ENCODE measurements at places on chromosomes 12 and 14.
A peak's percentile ranks its signal among the peaks of the same experiment; 100 is the strongest.

GRCh38 chr12:54370171-54370730 lies 6.0 kb upstream of the GPR84 start:
- DNase-seq: no peak

DNA sequence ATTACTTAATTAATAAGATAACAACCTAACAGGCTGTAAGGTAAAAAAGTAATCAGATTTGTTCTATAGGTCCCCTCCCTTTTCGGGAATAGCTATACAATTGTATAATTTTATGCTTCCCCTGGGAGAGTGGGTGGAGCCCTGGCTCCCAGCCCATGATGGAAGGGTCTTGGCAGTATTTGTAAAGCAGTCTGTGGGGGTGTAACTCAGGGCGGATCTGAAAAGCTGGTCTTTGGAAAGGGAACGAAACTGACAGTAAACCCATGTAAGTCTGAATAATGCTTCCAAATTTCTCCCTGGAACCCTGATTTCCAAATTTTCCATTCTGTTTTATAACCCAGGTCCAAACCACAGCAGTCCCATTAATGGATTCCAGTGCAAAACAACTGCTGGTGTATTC lies 110.4 kb downstream of the DAD1 start:
- DNase-seq: peak; percentile 77

DNA sequence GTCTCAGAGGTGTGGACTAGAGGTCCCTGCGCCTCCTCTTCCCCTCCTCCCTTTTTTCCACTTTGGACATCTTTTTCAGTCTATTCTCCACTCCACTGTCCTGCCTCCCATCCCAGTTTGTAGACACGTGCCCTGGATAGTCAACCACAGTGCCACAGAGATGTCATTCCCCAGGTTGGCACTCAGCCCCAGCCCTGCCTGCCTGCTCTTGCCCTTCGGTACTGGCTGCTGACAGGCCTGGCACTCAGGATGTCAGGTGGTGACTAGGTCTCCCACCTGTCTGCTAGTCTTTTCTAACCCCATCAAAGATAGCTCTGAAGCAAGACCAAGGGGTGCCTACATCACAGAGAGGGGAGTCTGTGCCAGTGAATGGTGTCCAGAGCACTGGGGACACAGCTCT lies 15.8 kb downstream of the KRT71 start:
- no peak for DNase-seq

GRCh38 chr12:78244916-78245507 lies 414.3 kb downstream of the NAV3 start:
- DNase-seq: no peak

GRCh38 chr12:40020261-40020691 lies 85.6 kb downstream of the SLC2A13 start:
- no peak for DNase-seq

DNA sequence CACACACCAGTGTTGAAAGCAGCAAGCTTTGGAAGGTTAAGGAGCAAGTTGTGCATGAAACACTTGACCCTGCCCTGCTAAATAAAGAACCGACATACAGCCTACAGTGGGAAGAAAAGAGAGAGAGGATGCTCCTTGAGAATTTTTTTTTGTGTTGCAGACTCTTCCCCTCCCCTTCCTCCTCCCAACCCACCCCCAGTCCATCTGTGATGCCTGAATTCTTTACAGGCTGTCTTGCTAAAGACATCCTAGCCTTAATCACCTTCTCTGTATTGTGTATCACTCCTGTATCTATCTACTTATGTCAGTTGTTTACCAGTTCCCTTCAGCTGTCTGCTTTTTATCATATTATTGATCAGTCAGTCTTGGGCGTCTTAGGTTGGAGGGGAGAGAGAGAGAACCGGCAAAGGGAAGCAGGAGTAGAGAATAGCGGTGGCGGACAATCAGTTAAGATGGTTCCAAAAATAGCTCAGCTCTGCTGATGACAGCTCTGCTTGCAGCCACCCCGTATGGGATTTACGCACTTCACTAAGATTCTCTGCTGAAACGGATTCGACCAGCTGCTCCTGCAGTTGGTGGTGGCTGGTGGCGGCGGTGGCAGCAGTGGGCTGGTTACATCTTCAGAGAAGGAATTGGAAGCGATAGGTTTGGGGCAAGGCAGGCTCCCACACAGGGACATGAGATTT lies 664.7 kb downstream of the NRXN3 start:
- no peak for DNase-seq

DNA sequence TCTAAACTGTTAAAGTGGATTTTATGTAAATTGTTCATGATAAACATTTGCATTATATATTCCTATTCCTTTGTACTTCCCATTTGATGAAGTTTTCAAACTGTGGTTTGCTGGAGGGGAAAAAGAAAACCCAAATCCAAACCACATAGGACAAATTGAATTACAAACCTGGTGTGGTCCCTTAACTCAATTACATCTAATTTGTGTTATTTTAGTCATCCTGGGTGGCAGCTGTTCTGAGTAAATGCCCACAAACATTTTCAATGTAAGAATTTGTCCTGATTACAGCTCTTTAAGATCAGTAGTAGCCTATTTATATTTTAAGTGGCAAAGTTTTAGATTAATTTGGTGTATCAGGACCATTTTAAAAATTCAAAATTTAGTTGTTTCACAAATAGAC lies 153.9 kb downstream of the RAD51B start:
- DNase-seq: no peak

GRCh38 chr12:2722806-2723205 lies 72.0 kb upstream of the FKBP4 start:
- no peak for DNase-seq

- no peak for DNase-seq
Observed at GRCh38 chr14:35689000-35689460, 120.1 kb downstream of the RALGAPA1 start.

DNA sequence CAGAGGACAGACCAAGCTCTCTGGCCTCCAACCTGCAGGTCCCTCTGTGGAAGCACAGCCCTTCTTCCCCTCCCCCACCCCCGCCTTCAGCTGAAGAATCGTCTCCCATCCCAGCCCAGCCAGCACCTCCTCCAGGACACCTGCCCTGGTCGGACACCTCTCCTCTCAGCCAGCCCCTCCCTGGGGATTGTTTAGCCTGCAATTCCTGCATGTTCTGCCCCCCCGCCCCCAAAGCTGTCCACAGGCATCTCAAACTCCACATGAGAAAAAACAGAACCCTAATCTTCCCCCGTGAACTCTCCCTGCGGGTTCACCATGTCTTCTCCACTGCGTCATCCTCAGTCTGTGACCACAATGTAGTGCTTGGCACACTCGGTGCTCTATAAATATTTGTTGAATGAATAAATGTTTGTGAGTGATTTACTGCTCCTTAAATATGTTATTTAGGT lies 24.1 kb downstream of the PRIMA1 start:
- no peak for DNase-seq
